ENCODE measurements at places on chromosomes 3 and 15. TPM values are rescaled to one million over a fixed set of nuclear protein-coding genes. Genes with fewer than 3 reads are reported as not detected.

The FLNB gene
- total RNA-seq: 399 TPM

The SCG3 gene
- total RNA-seq: not detected

The CNTN4 gene
- not detected for total RNA-seq

GRCh38 chr3:13902648-13903238, 22.9 kb upstream of the WNT7A start:
- no peak for DNase-seq

DNA sequence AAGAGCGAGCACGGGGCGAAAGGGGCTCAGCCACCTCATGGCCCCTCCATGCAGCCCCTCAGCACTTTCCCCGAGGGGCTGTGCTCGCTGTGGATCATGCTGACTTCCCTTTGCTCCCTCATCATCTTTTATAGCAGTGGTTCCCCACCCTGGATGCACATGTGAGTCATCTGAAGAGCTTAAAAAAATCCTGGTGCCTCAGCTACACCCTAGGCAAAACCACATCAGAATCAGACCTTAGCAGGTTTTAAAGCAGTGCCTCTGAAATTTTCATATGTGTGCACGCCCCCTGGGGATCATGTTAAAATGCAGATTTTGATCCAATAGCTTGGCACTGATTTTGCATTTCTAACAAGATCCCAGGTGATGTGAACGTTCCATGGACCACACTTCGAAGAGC, 50.9 kb downstream of the FEM1B start:
- DNase-seq: no peak

DNA sequence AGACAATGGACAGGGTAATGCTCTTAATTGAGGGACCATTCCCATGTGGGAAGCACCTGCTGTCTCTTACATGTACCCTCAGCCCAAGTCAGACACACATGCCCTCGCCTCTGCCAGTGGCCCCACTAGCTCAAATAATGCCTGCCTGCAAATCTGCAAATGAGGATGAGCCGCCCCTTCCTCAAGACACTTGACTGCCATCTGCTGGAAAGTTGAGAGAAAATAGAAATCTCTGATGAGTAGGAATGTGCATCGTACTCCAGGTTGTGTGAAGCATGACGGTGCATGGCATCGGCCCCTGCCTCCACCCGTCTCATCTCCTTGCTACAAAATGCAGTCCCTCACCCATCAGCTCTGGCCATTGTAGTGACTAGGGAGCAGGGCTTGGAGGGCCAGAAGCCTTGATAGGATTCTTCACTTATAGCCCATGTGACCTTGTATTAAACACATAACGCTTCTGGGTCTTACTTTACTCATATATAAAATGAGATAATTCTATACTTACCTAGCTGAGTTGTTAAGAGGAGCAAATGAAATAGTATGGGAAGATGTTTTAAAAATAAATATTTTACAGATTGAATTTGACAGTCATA, 6.3 kb upstream of the SCN5A start:
- no peak for DNase-seq

- DNase-seq: no peak
Observed at GRCh38 chr3:195718477-195718984, 2.2 kb upstream of the MUC20 start.

DNA sequence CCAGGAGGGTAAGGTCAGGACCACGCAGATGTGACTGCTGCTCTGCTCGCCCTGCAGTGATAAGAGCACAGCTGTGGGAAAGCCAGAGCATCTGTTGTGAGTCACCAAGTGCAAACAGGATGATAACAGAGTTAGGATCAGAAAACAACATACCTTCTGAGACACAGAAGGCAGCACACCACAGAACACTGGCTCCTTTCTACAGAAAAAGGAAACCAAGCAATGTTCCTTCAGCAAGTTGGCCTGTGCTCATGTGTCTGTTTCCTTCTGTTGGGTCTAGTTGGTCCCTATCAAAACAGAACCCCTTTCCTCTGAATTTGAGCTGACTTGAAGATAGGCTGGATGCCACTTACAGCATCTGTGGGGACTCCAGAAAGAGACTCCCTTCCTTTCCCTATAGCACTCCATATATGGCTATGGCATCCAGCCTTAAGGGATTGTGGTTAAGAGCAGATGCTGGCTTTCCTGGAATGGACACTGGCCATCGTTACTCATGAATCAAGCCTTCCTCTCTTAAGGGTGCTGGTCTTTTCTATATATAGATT, 440.7 kb upstream of the THBS1 start:
- peak; percentile 76 for DNase-seq

DNA sequence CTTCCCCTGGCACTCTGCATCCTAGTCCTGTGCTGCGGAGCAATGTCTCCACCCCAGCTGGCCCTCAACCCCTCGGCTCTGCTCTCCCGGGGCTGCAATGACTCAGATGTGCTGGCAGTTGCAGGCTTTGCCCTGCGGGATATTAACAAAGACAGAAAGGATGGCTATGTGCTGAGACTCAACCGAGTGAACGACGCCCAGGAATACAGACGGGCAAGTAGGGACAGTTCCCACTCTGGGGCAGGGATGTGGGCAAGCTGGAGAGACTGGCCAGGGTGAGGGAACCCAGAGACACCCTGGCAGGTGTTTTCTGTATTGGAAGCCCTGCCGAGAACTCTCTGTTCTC, 247 bp downstream of the FETUB start:
- DNase-seq: peak; percentile 96

DNA sequence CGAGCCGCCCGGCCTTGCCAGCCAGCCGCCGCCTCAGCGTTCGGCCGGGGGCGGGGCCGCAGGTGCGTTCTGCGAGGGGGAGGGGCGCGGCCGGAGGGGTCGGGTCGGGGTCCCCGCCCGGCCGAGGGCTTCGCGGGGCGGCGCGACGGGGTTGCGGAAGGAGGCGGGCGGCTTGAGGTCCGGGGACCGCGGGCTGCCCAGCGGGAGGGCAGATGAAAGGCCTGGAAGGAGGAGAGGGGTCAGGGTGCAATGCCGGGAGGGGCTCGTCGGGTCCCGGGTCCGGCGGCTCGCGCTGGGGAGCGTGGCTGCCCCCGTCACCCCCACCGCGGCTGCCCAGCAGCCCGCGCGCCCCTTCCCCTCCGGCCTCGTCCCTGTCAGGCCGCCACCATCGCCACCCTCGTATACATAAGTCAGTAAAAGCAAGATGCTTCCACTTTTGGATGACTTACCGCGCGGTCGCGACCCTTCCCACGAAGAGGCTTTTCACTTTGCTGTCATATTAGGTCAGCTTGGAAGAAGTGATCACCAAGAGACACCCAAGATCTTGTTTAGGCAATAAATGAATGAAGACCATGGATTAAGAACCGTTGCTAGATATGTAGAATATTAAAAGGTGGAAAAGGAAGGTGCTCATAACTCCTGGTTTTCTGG, 620 bp upstream of the ANP32A start:
- no peak for DNase-seq

DNA sequence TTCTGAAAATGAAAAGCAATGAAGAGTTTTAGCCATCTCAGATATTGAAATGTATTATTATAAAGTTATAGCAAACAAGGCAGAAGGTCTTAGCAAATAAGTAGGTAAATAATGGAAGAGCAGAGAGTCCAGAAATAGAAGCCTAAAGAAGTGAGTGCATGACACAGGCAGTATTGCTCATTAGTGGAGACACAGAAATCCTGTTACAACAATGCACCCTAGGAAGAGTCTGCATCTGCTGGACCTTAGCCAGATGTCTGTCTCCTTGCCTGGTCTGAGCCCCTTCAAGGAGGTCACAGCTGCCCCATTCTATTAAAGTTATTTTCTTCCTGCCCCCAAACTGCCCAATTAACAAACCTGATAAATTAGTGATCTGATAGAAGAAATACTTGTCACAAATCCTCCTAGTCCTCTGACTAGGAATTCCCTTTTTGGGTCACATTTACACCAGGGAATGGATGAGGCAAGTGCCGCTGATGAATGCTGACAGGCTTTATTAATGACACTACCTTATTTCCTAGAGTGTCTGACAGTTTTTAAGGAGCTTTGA, 51.9 kb downstream of the HOMER2 start:
- no peak for DNase-seq

The BTLA gene
- total RNA-seq: not detected

- no peak for DNase-seq
Observed at GRCh38 chr15:70768257-70768883, 5.0 kb upstream of the UACA start.

The CADPS gene
- 0.11 TPM for total RNA-seq

DNA sequence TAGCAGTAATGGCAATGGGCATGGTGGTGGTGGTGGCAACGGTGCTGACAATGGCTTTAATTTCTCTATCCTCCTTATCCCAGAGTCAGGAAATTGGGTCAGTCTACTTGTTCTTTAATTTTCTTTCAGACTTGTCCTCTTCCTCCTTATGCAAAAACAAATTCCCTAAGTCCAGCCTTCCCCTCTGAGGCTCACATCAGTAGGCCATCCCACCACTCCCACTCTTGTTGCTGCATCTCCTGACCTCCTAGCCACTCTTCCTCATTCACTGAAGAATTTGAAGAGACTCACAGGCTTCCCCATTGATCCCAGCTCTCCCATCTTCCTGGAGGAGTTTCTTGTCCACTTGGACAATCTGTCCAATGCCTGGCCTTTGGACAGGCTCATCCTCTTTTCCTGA, 19.9 kb downstream of the DNAJB8 start:
- DNase-seq: no peak

DNA sequence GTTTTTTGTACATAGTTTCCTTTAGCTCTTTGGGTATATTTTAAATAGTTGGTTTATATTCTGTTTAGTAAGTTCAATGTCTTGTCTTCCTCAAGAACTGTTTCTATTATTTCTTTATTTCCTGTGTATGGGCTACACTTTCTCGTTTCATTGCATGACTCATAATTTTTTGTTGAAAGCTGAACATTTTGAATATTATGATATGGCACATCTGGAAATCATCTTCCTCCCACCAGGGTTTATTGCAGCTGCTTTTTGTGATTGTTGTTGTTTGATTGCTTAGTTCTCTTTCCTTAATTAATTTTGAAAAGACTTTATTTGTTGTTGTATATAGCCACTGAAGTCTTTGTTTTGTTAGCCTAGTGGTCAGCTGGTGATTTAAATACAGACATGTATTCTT, 43.8 kb downstream of the LSM3 start:
- no peak for DNase-seq

The GOLGA6B gene
- not detected for total RNA-seq

DNA sequence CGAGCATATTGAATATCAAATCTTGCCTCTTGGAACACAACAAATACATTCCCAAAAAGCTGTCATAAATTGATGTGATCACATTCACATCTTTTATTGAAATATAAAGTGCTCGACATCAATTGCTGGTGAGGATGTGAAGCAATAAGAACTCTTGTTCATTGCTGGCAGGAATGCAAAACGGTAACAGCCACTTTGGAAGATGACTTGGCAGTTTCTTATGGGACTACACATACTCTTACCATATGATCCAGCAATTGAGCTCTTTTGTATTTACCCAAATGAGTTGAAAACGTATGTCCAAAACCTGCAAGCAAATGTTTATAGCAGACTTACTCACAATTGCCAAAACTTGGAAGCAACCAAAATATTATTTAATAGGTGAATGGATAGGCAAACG, 234.9 kb downstream of the CACNA2D3 start:
- DNase-seq: no peak

DNA sequence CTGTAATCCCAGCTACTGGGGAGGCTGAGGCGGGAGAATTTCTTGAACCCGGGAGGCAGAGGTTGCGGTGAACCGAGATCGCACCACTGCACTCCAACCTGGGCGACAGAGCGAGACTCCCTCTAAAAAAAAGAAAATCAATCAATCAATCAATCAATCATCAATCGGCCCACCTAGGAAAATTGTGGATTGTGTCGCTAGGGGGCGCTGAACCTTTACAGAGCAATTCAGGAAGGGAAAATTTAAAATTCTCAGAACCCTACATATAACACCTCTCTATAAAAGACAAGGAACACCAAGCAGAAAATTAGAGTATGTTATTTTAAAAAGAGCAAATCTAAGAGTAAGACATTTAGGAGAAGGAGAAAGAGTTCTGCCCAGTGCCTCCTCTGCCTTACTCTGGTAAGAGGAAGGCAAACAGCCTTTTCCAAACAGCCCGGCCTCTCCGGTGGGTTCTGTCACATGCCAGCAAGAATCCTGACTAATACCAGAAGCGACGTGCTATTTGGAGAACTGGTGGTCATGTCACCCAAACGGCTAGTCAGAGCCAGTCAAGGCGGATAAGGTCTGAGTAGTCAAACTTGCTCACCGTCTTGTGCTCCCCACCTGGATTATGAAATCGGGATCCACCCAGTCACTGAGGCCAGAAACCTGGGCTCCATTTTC, 22.3 kb upstream of the SMCO1 start:
- peak; percentile 58 for DNase-seq

- no peak for DNase-seq
Observed at GRCh38 chr3:60673123-60673522, 578.1 kb downstream of the FHIT start.

The CAMK1 gene
- 6.6 TPM for total RNA-seq

DNA sequence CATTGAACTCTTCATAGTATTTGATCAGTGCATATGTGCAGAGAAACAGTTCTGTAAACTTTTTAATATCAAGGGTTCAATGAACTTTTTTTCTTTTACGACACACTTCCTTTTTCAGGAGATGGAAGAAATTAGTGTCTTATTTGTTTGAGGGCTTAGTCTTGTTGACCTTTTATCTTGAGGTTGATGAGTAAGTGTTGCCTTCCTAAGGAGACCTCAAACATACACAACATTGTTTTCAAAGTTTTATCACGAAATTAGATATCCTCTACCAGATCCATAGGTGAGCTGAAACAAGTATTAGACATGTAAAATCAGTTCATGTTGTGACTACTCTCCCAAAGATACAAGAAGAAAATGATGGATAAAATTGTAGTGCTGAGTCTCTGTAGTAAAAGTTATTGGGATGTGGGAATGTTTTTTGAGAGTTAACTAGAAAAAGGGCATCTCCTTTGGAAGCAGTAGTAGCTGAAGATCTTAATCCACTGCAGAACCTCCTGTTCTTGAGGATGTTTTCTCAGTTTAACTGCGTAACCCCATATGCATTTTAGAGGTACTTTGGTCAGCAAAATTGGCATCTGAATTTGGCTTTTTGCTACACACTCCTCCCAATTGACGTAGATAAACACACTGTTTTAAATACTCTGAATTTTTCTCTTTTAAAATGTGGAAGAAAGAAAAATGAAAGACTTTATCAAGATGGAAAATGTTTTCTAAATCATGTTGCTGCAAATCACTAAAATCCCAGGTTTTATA, 116.8 kb downstream of the GALK2 start:
- no peak for DNase-seq

- no peak for DNase-seq
Observed at GRCh38 chr15:41987246-41987924, 15.0 kb upstream of the EHD4 start.

- no peak for DNase-seq
Observed at GRCh38 chr15:95085056-95085455, 853.7 kb downstream of the MCTP2 start.

The RTP3 gene
- not detected for total RNA-seq

All from foreskin keratinocyte (primary cell).